ENCODE measurements at places on chromosomes 16 and 17.

- no peak for DNase-seq
Measured at GRCh38 chr16:89014403-89015230, 37.6 kb upstream of the CBFA2T3 start.

GRCh38 chr17:9009737-9010136 is 11.6 kb upstream of the NTN1 start:
- no peak for DNase-seq

DNA sequence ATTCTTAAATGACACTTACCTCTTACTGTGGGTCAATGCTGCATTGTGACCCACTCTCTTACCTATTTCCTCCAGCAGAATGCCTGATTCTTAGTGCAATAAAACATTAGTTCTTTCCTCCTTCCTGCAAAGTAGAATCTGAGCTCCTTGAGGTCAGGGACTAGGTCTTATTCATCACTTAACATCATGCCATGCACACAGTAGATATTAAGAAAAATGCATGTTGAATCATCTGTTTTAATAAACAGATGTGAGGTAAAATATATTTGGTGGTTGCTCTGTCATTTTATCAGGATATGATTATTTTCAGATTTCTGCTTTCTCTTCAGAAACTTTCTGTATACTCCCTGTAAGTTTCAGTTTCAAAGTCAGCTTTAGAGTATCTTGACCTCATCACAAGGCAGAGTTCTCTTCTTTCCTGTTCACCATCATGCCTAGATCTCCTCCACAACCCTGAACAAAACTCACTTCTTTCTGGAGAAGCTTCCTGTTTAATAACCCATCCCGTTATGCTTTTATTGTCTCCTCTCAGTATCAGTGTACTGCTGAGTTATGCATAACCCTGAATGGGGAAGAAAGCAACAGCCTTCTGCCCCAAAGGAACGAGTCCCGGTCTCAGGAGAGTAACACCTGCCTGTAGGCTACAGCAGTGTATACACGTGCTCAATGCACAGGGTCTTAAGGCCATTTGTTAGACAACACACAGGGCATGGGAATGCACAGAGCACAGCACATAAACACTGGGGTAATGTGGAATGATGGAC is 30.3 kb upstream of the SUPT4H1 start:
- DNase-seq: no peak

DNA sequence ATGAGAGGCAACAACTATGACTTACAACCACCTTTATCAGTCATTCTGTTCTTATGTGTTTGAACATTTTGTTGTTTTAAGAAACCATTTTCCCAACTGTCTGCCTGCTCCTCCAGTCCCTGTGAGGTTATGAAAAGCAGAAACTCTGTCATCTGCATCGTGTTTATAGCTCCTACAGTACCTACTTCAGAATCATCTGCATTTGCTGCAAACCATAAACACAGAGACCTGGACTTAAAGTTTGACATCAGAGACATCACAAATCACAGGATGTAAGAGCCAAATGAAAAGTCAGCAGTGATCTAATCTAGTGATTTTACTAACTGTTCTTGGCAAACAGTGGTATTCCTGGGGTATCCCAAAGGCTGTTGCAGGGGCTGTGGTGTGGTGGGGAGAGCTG is 55.2 kb downstream of the CDH11 start:
- DNase-seq: no peak

DNA sequence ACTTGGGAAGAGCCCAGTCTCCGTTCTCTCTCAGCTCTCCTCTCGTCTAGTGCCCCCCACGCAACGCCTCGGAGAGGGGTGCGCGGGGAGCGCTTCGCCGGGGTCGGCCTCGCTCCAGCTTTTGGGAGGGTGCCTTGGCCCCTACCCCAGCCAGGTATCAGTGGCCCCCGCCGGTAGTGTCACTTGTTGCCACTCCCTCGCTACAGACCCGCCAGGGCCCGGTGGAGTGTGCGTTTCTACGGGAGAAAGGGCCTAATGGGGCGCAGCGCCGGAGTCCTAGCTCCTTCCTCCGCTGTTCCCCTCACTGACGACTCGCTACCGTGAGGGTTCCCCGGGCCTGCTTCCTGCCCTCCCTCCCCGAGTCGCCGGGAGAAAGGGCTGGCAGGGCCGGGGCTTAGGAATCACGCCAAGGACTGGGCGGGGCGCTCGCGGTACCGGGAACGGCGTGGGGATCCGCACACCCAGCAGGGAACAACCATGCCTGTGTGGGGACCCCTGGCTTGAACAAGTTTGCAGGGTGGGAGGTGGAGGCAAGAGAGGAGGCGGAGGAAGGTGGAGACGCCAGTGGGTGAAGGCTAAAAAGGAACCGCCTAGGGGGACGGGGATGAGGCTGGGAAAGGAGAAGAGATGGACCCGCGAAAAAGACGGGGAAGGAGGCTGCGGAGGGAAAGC is 997 bp upstream of the CDH11 start:
- DNase-seq: peak; percentile 59

- no peak for DNase-seq
Measured at GRCh38 chr17:49862781-49863331, 15.0 kb upstream of the TAC4 start.

- DNase-seq: no peak
Measured at GRCh38 chr16:3025032-3026002, 1.5 kb downstream of the THOC6 start.

GRCh38 chr16:87032554-87032953 is 284.6 kb downstream of the C16orf95 start:
- DNase-seq: no peak

GRCh38 chr16:49021136-49021535 is 260.5 kb downstream of the CBLN1 start:
- DNase-seq: peak; percentile 60

GRCh38 chr17:36931096-36931696 is 6.1 kb upstream of the LHX1 start:
- DNase-seq: no peak

GRCh38 chr17:49339354-49339753 is 22.7 kb downstream of the ZNF652 start:
- DNase-seq: no peak

GRCh38 chr17:59870482-59870881 is 22.3 kb downstream of the TUBD1 start:
- no peak for DNase-seq

- no peak for DNase-seq
Measured at GRCh38 chr17:44308865-44309264, 464 bp downstream of the RUNDC3A start.

- no peak for DNase-seq
Measured at GRCh38 chr16:89359264-89360147, 130.9 kb downstream of the ANKRD11 start.

- no peak for DNase-seq
Measured at GRCh38 chr16:66614161-66614802, 9.8 kb downstream of the CMTM3 start.

GRCh38 chr16:4583906-4584305 is 27.8 kb downstream of the C16orf96 start:
- DNase-seq: no peak

GRCh38 chr17:29802246-29802645 is 127.8 kb downstream of the SSH2 start:
- DNase-seq: no peak

Measured in GM04504 (cell line).